ELF-1 (cell line): ENCODE measurements at places on chromosomes 16 and 17.

DNA sequence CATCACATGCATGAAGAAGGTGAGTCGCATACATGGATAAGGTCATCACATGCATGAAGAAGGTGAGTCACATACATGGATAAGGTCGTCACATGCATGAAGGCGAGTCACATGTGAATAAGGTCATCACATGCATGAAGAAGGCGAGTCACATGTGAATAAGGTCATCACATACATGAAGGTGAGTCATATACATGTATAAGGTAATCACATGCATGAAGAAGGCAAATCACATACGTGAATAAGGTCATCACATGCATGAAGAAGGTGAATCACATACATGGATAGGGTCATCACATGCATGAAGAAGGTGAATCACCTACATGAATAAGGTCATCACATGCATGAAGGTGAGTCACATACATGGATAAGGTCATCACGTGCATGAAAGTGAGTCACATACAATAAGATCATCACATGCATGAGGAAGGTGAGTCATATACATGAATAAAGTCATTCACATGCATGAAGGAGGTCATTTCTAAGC is 105.1 kb upstream of the SDK2 start:
- no peak for DNase-seq

GRCh38 chr17:82917699-82918345 is 78.0 kb upstream of the ZNF750 start:
- DNase-seq: peak; percentile 78

GRCh38 chr16:1980030-1980769 is 1.1 kb downstream of the NOXO1 start:
- DNase-seq: no peak

DNA sequence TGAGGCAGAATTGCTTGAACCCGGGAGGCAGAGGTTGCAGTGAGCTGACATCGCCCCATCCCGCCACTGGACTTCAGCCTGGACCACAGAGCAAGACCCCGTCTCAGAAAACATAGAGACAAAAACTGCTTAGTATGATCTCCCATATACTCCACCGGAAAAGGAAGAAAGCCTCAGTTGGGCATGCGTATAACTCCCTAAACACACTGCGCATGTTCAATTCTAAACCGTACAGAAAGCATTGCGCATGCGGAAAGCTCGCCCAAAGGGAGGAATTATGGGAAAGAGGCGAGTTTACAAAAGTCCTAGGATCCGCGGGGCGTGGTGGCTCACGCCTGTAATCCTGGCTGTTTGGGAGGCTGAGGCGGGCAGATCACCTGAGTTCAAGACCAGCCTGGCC is 312.7 kb upstream of the ERCC4 start:
- no peak for DNase-seq

DNA sequence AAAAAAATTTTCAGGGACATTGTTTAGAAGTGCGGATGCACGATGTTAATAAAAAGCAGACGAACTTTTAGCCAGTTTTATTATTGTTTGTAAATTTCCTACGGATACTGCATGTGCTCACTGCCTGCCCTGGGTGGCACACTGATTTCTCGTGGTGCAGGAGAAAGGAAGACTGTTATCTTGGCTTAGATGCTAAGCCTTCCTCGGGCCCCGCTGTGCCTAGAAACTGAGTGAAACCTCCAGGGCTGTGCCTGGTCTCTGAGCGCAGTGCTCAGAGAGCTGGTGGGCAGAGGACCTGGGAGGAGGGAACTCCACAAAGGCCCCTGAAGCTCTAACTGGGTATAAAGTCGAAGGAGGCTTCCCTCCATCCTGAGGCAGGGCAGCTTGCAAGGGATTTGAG is 35.4 kb upstream of the TNRC6C start:
- no peak for DNase-seq

DNA sequence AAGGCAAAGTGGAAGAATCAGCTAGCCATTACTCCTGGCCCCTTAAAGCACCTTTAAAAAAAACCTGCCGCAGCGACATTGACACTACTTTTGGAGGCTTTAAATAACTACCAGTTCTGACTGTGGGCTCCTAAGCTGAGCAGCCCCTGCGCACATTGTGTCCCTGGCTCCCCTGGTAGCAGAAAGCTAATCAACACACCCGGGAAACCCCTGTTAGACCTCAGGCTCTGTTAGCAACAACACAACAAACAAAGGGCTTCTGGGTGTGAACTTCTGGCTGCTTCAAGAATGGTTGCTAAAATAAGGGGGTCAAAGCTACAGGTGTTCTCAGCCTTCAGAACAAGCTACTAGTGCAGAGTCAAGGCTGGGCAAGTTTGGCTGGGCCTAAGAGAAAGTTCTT is 83.6 kb downstream of the TMEM100 start:
- peak; percentile 29 for DNase-seq
